ENCODE measurements at places on chromosomes 6 and 20.
A peak's percentile ranks its signal among the peaks of the same experiment; 100 is the strongest.

DNA sequence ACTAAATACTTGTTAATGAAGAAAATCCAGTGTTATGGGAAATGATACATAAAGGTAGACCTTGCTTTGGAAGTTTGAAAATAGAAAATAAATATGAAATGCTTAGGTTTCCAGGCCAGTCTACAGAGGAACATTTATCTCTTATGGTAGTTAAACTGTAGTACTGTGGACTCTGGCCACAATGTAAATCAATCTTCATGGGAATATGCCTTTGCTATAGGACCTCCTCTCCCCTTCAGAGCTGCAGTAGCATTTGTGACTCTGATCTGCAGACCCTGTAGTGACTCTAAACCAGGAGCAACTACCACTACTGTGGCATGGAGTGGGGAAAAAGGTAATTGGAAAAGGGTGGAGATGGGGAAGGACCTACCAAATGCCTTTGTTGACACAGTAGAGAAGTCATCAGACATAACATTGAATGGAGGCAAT is 4.5 kb downstream of the HSPA1A start:
- no peak for DNase-seq

DNA sequence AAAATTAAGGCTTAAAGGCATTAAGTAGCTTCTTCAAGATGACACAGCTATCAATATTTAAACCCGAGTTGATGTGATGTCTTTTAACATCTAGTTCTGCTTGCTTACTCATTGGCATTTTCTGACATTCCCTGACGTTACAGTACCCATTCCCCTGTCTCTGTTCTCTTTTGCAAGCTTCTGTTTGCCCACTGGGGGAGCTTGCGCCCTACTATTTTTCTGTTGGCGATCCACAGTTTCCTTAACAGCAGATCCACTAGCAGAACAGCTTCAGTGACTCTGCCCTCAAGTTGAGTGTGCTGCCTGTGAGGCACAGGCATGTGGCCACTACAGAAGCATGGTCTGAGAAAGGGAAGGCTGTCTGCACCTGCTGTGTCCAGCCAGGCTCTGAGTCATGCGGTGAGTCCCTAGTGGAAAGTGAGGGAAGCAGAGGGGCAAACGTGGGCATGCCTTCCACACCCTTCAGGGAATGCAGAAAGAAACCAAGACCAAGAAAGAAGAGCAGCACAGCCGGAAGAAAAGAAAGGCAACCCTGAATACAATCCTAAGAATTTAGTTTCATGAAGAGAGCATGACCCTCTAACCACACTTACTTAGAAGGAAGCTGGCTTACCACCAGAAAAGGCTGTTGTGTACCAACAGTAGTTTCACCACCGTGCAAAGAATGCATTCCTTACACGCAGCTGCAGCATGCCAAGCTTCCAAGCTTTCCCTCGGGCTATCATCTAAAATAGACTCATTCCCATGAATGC is 97.7 kb upstream of the VGLL2 start:
- no peak for DNase-seq

GRCh38 chr6:33165581-33166258 is 26.5 kb downstream of the COL11A2 start:
- DNase-seq, result no peak

- DNase-seq, result peak; percentile 26
Observed at GRCh38 chr20:9838378-9839295, at the start of gene PAK5. Gene PAK5 (minus strand): TSS chr20:9839076. CDS start chr20:9644328, 194,748 bp downstream.

GRCh38 chr6:144351379-144352127 is 66.4 kb downstream of the UTRN start:
- no peak for DNase-seq

GRCh38 chr20:36808317-36809257 is 35.0 kb upstream of the DSN1 start:
- DNase-seq, result peak; percentile 87

- DNase-seq, result no peak
Observed at GRCh38 chr6:138307352-138307751, 70.4 kb upstream of the SMIM28 start.

- peak; percentile 74 for DNase-seq
Observed at GRCh38 chr6:163860287-163861081, 446.0 kb downstream of the QKI start.

GRCh38 chr6:54646069-54646950 is 200.3 kb upstream of the FAM83B start:
- no peak for DNase-seq

DNA sequence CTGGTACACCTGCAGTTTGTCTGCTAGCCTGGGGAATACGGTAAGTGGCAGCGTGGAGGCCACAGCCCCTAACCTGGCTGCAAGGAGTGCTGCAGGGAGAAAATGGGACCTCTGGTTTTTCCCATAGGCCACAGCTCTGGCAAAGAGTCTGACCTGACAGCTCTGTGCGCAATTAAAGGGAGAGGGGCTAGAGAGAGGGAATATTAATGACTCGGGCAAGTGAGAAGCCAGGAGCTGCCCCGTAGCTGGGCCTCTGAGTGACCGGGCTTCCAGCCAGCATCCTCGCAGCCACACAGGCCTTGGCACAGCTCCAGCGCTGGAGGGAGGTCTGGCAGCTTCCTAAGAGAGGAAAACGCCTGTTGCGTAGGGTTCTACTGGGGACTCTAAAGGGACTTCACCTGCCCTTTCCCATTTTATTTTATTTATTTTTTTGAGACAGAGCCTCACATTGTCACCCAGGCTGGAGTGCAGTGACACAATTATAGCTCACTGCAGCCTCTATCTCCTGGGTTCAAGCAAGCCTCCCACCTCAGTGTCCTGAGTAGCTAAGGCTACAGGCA is 18.2 kb upstream of the OCSTAMP start:
- DNase-seq, result peak; percentile 96

DNA sequence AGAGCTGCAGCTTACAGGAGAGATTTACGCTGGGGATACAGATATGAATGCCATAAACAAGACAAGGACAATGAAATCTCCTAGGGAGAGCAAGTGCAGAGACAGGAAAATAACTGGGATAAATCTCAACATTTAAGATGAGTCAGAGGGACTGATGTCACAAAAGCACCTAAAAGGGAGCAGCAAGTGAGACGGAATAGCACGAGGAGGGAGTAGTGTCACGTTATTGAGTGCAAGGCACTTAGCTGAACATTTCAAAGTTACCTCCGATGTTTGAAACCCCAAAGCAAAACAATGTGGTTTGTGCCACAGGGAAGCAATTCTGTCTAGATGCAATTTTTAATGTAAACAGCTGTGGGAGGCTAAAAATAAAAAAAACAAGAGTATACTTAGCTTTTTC is 1131.7 kb upstream of the EYS start:
- no peak for DNase-seq

DNA sequence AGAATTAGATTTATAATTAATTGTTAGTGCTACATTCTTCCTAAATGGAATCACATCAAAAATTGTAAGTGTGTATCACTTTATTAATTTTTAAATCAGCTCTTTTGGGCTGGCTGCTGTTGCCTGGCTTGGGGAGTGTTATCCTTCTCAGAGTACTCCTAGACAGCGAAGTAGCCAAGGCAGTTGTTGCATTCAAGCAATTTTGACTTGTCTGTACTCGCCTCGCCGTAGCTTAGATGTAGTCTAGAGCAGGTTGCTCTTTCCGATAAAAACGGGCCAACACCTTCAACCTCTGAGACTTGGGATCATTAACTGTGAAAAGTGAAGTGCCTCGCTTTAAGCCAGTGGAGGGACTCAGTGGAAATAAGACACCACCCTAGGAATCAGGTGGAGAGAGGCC is 151.3 kb downstream of the FARS2 start:
- DNase-seq, result no peak

- DNase-seq, result no peak
Observed at GRCh38 chr6:40626886-40627285, 39.7 kb upstream of the LRFN2 start.

- no peak for DNase-seq
Observed at GRCh38 chr20:16606468-16607070, 33.3 kb upstream of the KIF16B start.

DNA sequence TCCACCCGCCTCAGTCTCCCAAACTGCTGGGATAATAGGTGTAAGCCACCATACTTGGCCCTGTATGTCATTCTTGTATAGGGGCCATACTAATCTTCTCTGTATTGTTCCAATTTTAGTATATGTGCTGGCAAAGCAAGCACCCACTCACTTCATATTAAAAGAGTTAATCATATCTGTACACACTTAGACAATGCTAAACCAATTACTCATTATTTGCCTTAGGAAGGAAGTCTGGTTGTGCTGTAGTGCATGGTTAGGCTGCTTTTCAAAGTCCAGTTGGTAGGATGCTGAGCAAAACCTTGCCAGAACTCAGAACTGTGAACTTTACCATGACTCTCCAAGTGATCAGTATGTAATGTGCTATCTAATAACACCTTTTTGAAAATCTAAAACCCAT is 88.6 kb downstream of the LIN28B start:
- no peak for DNase-seq

DNA sequence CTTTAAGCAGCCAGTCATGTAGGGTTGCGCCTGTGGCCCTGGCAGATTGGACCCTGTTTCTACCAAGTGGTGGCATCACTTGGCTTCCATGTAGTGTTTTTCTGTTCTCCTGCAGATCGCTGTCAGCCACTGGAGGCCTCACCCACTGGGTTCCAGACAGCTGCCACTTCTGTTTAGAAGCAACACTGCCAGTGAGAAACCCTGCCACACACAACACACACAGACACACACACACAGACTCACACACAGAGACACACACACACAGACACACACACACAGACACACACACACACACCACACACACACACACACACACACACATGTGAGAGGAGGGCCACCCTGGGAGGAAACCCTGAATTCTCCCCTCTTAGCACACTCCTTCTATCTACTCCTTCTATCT is 51.8 kb downstream of the UTRN start:
- DNase-seq, result no peak

- no peak for DNase-seq
Observed at GRCh38 chr6:21142741-21143140, 450.8 kb upstream of the SOX4 start.

DNA sequence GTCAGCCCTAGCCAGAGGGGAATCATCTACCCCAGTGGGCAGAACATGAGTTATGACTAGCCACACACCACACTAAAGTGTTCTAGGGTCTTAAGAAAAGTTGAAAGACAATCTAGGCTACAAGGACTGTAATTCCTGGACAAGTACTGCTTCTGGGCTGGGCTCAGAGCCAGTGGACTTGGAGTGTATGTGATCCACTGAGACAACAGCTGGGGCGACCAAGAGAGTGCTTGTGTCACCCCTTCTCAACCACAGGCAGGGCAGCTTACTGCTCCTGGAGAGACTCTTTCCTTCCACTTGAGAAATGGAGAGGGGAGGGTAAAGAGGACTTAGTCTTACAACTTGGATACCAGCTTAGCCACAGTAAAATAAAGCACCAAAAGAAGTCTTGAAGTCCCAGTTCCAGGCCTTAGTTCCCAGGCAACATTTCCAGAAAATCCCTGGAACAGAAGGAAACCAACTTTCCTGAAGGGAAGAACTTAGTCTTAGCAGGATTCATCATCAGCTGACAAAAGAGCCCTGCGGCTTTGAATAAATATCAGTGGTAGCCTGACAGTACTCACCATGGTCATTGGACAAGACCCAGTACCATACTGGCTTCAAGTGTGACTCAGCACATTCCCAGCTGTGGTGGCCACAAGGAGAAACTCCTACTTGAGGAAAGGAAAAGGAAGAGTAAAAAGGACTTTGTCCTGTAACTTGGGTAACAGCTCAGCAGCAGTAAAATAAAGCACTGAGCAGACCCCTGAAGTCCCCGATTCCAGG is 355.1 kb upstream of the ADGRB3 start:
- no peak for DNase-seq

DNA sequence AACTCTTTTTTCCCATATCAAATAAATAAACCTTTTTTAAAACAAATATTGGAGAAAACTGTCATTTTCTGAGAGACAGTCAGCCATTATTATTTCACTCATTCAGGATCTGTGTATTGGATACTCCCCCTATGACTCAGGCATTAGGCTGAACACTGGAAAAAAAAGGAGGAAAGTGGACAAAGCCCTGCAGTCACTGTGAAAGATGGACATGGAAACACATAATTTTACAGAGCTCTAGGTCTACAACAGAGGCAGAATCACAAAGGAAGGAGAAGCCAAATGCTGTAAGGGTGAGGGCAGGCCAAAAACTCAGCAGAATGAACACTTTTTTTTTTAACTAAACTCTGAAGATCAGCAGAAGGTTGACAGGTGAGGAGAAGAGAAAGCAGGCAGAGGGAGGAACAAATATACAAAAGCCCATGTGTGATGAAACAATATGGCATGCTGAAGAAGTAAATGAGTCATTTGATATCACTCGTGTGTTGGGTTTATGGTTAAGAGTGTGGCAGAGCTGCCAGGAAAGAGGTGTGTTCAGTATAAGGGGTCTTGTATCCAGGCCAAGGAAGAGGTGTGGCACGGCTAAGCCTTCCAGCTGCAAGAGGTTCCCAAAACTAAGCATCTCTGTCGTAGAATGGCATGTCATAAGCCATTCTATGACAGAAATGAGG is 39.1 kb downstream of the EPB41L2 start:
- no peak for DNase-seq

DNA sequence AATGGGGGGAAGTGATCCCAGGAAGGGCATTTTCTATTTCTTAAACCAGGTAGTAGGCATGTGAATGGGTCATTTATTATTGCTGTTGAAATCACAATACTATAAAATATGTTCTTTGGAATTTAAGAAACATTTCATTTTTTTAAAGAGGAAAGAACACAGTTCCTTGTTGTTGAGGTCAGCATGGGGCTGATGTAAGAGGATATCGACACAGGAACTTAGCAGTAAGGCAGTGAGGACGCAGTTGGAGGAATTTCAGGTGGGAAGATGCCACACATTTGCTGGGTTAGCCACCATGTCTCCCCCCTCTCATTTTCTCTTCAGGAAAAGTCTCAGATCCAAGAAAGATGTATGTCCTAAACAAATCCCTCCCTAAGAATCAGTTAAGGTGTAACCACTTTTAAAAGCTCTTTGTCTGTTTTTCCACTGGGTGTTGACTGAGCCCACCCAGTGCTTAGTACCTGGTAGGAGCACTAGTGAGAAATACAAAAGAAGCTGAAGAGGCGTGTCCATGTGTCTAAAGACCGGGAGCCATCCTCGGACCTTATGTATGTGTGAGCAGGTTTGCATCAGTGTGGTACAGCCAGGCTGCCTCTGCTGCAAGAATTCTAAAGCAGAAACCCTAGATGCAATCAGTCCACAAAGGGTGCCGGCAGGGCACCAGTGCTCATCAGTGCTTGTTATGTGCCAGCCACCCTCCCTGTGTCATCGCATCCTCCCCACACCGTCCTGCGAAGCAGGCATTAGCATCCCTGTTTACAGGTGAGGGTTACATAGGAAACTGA is 98.9 kb downstream of the TCP11 start:
- DNase-seq, result no peak

- peak; percentile 37 for DNase-seq
Observed at GRCh38 chr6:99618649-99619408, 12.2 kb downstream of the PRDM13 start.

GRCh38 chr20:63061051-63061770 is 54.4 kb upstream of the BHLHE23 start:
- no peak for DNase-seq

DNA sequence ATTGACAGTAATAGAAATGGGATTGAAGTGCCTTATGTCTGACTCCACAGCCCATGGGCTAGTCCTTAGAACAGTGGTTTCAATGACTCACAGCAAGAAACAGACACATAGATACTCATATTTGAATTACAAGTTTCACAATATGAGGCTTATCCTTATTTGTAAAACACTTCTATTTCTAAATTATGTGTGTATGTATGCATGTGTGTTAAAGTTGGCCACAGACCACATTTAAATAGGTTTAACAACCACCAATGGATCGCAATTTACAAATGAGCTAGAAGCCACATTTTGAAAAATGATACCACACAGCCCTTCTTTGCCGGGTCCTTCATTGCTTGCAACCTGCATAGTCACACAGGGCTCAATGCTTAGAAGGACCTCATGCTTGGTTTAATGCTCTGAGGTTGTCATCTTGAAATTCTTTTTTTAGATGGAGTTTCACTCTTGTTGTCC is 157.8 kb upstream of the PREP start:
- no peak for DNase-seq
